RWPE1 (cell line): ENCODE measurements at places on chromosomes 6 and 20.

DNA sequence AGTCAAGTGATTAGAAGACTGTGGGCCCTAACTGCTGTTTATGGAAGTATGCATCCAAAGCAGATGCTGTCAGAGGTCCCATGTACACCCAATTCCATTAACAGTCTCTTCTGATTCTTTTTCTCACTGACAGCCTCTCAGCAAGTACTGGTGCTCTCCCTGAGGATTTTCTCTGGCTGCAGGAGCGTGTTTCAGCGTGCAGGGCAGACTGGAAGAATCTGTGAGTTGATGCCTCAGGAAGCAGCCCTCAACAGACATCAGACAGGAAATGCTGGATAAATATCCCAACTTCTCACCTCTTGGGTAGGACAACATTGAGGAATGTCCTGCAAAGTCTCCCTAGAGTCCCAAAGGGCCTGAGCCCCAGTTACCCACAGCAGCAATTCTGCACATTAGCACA, 40.8 kb downstream of the ANKEF1 start:
- peak; percentile 25 for DNase-seq

DNA sequence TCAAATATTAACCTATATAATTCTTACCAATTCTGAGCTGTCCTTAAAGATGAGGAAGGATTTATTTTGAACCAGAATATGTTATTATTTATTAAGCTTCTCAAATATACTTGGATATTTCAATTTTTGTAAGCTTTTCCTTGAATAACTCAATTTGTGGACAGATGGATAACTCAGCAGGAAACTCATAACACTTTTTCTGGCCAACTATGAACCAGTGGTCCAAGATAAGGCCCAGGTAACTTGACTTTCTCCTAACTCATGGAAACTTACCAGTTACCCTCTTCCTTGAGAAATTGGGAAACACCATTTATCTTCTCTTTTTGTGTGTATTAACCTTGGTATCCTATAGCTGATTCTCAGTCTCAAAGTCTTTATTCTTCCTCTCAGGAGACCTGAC, 427.5 kb upstream of the SYNCRIP start:
- DNase-seq: no peak

GRCh38 chr20:47137231-47137870, 219.1 kb downstream of the ZMYND8 start:
- no peak for DNase-seq

DNA sequence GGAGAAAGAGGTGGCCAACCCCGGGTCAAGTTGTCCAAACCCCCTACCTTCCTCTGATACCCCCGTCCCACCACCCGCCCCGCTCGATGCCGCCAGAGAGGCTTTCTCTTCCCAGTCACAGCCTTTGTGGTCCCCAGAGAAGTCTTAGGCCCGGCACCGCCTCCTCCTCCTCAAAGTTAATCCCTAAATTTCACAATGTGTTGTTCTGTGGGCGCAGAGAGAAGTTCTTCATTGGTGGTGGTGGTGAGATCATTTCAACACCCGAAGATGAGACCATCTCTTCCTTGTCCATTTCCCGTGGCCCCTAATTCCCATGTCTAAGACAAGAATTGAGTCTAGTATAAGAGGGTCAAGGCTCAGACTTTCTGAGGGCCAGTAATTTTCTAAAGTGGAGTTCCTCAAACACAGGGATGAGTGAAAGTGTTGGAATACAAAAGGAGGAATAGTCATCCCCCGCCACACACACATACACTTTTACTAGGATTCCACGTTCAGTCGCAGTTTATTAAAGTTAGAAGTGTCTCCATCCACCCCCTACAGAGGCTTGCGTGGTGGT, 10.4 kb downstream of the TRIM31 start:
- DNase-seq: peak; percentile 17

GRCh38 chr20:33858666-33859065, 47.5 kb downstream of the CHMP4B start:
- DNase-seq: no peak

- DNase-seq: no peak
These were observed 1.3 kb downstream of the CDYL start for GRCh38 chr6:4777394-4777935.

GRCh38 chr20:57048027-57048869, 218.2 kb downstream of the BMP7 start:
- peak; percentile 39 for DNase-seq

DNA sequence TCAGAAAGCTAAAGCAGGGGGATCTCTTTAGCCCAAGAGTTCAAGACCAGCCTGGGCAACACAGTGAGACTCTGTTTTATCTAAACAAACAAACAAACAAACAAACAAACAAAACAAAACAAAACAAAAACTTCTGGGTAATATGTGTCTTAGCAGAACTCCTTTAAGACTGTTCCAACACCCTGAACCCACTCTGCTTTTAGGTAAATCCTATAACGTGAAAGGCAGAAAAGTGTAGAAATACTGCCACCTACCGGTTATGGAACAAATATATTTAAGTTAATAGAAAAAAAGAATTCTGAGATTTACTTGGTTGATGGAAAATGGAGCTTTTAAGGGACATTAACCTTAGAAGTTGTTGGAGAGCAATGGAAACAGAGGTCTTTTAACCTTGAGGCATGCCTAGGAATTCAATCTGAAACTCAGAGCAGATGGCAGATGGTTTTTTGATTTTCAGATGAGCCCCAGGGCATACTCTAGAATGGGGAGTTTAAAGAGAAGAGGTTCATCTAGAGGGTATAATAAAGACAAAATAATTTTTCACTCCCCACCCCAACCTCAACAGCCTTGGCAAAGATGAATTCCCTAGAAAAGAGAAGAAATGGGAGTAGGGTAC, 38.5 kb downstream of the SOD2 start:
- peak; percentile 32 for DNase-seq

DNA sequence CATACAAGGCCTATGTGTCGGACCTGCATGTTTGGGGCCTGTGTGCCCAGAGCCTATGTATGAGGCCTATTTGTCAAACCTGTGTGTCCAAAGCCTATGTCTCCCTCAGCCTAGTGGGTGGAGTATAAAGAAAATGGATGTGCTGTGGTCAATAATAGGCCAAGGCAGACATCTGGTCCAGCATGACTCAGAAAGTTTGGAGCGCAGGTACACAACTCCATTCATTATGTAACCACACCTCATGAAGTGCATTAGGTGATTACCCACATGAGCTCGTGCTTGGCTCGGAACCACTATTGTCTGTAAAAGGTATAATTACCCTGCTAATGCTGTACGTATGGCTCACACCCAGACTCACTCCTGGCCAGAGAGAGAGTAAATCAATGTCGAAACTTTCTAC, 302.4 kb upstream of the POU3F2 start:
- no peak for DNase-seq

- DNase-seq: peak; percentile 62
These were observed 36.3 kb upstream of the DACT2 start for GRCh38 chr6:168355716-168356522.

GRCh38 chr6:150280703-150281102, 88.1 kb upstream of the IYD start:
- no peak for DNase-seq

DNA sequence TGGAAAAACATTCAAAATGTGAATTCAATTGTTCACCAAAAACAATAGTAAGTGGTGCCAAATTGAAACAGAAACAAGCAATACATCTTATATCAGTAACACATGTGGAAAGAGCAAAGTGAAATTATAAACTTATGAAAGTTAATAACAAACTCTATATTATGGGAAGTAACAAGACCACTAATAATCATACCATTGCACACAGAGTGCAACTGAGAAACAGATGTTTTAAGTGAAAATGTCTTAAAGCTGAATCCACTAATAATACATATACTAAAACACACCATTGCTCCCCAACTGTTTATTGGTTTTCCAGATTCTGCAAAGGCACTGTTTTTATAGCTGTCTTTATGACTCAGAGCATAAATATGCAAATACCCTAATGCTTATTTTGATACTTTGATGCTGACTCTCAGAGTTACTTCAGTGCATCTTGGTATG, 292.3 kb downstream of the RFPL4B start:
- peak; percentile 8 for DNase-seq

DNA sequence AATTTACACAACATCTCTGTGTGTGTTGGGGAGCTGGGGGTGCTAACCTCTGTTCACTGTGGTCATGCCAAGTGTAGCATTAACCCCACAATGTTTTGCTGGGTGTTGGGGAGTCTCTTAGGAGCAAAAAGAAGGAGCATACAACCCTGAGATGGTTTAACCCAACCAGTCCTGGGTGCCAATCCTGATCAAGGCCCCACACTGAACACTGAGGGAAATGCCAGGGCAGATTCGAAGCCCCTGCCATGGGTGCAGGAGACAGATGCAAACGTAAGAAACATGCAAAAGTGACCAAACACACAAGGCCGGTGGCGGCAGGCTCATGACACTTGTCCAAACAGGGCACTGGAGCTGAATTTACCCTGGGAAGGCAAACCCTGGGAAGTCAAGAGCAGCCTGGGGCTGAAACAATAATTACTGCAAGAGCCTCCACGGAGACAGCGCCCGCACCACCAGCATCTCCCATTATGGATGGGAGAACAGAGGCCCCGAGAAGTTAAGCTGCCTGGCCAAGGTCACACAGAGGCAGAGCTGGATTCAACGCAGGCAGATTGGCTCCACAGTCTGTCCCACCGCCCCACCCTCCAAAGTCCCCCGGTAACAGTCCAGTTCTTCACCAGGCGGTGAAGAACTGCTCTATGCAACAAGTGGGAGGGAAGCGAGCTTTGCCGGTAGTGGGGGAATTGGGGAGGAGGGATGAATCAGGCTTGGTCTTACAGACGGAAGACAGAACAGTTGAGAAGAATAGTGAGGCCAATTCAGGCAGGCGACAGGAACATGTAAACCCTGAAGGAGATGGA, 8.5 kb downstream of the ACSS1 start:
- DNase-seq: no peak

DNA sequence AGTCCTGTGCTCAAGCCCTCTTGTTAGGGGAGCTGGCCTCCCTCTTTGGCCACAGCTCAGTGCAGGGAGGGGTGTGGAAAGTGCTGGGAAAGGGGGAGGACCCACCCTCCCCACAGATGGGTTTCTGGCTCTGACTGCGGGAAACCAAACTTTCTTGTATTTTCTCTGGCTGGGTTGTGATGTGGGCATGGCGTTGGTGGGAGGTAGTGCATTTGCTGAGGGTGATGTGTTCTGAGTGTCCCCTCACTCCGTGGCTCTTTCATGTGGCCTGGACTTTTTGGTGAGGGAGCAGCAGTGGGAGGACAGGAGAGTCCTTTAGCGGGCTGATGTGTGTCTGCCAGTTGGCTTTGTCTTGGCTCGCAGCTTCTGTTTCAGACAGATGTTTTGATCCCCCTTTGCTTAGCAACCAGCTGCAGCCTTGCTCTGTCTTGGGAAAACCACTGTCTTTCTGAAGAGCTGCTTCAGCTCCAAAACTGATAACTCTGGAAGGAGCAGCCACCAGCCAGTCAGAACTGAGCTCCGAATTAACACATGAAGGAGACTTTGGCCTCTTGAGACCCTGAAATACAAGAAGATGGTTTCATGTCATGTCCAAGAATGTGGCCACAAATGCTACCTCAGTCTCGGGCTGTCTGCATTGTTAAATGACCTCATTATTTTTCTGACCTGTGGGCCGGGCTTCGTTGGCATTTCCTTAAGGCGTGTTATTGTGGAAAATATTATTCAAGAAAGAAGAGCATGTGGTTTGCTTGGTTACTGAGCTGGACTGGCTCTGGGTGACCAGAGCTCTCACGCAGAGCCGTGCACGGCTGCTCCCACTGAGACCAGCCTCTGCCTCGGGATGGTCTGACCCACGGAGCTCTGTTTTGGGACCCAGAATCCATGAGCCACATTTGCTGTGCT, 21.5 kb downstream of the SYNJ2 start:
- DNase-seq: no peak

DNA sequence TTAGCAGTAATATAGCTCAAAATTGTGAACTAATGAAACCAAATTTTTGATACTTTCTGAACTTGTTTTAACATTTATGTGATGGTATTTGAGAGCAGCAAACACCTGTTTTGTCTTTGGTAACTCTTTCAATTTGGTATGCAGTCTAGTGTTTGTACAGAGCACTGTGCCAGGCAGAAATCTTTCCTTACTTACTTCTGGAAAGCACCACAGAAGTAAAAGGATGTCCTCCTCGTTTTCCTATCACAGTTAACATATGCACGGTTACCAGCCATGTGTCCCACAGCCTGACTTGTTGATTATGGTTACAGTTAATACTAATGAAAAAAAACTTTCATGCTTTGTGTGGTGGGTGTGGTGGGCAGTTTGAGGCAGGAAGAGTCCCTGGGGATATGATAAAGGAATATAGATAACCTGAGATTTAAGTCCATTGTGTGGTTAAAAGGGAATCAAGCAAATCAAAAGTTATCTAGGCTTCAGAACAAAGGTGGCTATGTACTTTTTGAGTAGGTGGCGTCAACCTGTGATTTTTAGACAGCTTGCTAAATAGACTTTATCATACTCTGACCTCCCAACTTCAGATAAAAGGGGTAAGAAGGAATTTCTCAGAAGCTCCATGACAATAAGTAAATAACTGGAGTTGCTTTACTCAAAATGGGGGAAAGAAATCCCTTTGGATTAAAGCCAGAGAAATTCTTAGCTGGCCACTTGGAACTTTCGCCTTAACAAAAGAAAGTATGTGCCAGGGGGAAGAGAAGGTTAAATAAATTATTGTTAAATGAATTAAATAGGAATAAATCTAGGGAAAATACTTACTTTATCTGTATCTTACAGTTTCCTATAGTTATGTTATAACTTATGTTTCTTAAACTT, 20.1 kb upstream of the COL10A1 start:
- DNase-seq: no peak

DNA sequence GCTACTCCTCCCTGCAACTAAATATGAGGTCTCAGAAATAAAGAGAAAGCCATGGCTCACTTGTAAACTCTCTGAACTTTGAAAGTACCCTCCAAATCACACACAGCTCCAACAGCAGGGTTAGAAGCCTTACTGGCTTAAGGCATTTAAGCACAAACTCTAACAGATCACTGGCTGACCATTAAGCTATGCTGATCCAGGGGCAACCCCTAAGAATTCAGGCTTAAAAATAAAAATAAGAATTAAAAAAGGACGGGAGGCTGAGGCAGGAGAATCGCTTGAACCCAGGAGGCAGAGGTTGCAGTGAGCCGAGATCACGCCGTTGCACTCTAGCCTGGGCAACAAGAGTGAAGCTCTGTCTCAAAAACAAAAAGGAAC, 21.8 kb downstream of the HLA-E start:
- no peak for DNase-seq

DNA sequence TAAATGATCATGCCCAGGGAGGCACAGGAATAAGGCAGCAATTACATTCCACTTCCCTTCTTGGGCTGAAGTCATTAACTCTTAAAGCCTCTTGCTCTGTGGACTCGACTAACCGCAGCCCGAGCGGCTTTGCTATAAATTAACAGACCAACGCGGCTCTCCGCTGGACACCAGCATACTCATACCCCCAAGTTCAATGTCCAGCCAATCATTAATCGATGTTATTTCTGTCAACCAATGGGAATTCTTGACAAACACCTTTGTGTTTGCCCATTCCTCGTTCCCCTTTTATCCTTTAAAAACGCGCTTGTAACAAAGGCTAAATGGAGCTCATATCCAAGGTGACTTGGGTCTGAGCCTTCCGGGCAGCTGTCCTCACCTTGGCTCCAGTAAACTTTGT, 183.1 kb upstream of the RALGAPA2 start:
- no peak for DNase-seq

DNA sequence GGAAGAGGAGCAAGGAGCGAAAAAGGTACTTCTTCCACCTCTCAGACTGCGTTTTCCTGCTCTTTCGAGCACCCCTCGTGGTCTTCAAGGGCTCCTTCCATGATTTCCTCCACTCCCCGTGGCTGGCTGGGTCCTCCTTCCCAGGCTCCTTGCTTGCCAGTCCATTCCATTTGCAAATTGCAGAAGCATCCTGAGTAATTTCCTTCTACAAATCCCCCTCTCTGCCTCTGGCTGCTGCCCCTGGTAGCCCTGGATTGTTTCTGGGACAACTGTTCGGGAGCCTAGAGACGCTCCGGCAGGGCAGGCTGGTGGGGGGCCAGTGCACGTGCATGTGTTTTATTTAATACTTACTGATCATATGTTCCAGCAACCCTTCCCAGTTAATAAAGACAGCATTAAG, 173.1 kb downstream of the ZMYND8 start:
- DNase-seq: no peak
